ENCODE measurements at places on chromosomes 3 and 15.
A peak's percentile ranks its signal among the peaks of the same experiment; 100 is the strongest.

GRCh38 chr15:41852736-41853590, 14.3 kb downstream of the PLA2G4B start:
- DNase-seq, result no peak

- DNase-seq, result no peak
Observed at GRCh38 chr3:64209866-64210621, 15.2 kb downstream of the PRICKLE2 start.

GRCh38 chr15:90187257-90187868, 13.8 kb upstream of the SEMA4B start:
- no peak for DNase-seq

- DNase-seq, result no peak
Observed at GRCh38 chr3:165549665-165550064, 287.6 kb downstream of the BCHE start.

DNA sequence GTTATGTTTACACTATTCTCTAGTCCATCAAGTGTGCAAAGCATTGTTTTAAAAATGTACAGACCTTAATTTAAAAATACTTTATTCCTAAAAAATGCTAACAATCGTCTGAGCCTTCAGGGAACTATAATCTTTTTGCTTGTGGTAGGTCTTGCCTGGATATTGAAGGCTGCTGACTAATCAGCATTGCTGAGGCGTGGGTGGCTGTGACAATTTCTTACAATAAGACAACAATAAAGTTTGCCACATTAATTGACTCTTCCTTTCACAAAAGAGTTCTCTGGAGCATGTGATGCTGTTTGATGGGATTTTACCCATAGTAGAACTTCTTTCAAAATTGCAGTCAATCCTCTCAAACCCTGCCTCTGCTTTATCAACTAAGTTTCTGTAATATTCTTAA, 384.0 kb upstream of the TGFBR2 start:
- DNase-seq, result no peak

- DNase-seq, result no peak
Observed at GRCh38 chr15:88487178-88487795, 19.8 kb downstream of the MRPS11 start.

DNA sequence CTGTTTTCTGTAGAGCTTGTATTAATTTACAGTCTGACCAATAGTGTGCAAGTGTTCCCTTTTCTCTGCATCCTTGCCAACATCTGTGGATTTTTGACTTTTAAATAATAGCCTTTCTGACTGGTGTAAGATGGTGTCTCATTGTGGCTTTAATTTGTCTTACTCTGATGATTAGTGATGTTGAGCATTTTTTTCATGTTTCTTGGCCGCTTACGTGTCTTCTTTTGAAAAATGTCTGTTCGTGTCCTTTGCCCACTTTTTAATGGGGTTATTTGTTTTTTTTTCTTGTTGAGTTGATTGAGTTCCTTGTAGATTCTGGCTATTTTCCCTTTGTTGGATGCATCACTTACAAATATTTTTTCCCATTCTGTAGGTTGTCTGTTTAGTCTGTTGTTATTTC, 7.6 kb upstream of the ACOX2 start:
- no peak for DNase-seq

- no peak for DNase-seq
Observed at GRCh38 chr3:36434687-36435426, 54.6 kb downstream of the STAC start.

GRCh38 chr15:72168131-72168807, 29.3 kb downstream of the GRAMD2A start:
- DNase-seq, result peak; percentile 73

DNA sequence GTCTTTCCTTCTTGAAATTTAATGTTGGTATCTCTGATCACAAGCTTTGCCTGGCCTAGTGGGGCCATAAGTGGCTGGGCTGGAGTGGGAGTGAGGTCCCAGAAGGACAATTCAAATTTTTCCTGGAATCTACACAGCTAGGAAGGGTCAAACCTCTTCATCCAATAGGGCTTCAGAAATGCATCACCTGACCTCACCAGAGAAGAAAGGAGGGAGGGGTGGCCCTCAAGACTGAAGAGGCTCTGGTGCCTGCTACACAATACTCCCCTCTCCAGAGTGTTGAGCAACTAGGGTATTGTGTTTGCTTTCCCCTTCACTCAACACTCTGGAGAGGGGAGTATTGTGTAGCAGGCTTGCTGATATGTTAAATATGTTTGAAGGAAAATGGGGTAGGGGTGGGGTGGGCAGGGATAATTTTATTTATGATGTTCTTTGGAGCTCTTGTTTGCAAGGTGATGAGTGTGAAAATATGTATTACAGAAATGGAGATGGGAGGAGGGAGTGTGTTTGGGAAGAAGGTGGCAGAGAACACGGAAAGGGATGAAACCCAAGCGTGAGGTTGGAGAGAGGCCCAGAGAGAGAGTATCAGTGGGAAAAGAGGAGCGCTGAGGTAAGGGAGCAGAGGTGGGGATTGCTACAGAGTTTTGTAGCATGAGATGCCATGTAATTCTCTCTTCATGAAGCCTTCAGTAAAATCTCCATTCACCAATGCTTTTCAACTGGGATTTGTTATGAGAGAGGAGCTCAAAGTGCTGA, 5.7 kb upstream of the KLHL24 start:
- DNase-seq, result no peak

DNA sequence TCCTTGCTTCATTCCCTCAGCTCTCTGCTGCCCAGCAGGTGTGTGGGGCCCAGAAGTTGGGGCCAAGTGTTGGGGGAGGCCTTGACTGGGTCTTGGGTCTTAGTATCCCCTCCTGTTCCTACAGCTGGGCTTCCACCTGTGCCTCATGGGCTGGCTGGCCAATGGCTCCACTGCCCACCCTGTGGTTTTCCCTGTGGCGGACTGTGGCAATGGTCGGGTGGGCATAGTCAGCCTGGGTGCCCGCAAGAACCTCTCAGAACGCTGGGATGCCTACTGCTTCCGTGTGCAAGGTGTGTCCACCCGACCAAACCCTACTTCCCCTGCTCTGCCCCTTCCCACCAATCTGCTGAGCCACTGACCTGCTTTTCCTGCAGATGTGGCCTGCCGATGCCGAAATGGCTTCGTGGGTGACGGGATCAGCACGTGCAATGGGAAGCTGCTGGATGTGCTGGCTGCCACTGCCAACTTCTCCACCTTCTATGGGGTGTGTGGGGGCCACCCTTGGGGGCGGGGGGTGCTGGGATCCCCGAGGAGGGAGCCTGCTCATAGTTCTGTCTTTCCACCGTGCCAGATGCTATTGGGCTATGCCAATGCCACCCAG, 10.9 kb downstream of the NT5DC2 start:
- DNase-seq, result no peak

Data from Caco-2 (cell line).